Lung microvascular endothelial cell (primary cell): ENCODE measurements at places on chromosomes 5 and 9.

DNA sequence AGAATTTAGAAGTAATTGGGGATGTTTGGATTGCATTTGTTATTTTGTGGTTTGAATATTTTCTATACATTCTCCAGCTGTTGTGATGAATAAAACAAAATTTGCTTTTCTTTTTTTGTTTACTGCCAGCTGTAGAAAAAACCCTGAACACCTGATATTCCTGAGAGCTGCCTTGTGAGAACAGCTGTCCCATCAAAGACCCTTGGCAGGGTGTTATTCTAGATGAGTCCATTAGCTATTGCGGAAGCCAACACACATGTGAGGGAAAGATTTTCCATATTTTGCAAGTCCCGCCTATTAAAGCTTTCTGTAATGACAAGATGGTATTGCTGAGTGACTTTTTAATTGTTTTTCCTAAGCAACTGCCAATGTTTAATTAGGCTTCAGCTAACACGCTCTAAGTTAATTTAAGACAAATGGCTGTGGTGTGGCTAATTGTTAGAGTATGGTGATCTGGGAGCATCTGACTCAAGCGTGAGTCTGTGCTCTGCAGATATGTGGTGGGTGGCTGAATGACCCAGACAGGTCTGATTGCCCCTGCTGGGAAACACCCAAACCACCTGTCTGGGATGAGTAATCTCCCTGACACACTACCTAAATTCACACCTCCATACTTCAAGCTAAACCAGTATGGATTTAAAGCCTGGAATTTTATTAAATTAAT, 86.5 kb upstream of the PRLR start:
- no peak for DNase-seq

DNA sequence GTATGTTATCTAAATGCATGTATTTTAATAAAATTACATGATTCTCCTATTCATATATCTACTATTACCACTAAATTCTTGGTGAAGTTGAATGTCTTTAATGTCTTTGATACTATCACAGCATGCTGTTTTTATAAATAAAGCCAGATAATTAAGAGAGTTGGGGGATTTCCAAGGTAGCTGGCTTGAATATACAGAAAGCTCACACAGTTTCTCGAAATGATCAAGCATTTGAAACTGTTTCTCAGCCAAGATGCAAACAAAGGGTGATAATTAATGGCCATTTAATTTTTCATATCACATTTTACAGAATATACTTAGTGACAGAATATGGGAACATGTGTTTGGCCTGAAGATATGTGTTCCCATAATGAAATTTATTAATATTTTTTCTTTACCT, 145.6 kb upstream of the CDH12 start:
- DNase-seq, result no peak

DNA sequence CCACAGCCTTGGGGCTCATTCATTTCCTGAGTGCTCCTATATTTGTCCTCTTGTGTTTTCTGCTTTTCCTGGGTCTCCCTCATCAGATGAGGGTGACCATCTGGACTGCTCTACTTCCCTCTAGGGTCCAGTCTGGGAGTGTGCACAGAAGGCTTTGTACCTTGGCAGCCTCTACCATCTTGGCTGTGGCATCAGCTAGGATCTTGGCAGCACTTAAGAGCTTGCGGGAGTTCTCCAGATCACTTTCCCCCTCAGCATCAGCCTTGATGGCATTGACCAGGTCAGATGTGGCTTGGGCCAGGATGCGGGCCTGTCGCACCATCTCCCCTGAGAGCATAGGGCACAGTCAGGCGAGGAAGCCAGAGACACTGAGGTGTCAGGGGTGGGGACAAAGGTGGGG, 15.8 kb downstream of the TLN1 start:
- DNase-seq, result no peak

- DNase-seq, result no peak
Measured at GRCh38 chr5:62284946-62285891, 20.8 kb upstream of the KIF2A start.
